ENCODE measurements at places on chromosomes 2 and 18.

DNA sequence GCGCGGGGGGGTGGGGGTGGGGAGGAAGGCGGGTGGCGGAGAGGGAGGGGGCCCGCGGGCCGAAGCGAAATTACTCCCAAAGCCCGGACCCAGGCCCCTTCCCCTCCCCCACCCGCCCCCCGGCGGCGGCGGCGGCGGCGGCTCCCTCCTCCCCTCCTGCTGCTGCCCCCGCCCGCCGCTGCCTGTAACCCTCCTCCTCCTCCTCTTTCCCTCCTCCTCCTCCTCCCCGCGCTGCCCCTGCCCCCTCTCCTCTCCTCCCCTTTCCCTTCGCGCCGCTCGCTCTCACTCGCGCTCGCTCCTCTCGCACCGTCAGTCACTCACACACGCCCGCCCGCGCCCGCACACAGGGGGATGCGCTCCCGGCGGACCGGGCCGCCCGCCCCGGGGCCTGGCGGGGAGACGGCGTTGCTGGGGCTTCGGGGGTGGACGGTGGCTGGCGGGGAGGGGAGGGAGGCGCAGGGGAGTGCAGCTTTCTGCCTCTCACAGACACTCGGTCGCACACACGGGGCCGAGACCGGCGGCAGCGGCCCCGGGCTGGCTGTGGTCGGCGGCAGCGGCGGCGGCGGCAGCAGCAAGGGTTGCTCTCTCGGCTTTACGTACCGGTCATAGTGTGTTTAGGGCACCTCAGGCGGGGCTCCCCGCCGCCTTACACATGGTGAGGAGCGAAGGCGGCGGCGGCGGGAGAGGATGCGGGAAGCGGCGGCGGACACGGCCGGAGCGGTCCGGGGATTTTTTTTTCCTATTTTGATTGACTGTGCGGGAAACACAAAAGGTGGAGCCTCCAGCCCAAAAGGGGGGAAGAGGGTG, 405 bp downstream of the SP3 start:
- DNase-seq: peak; percentile 71

GRCh38 chr2:148507970-148508369, 136.6 kb upstream of the EPC2 start:
- DNase-seq: no peak

DNA sequence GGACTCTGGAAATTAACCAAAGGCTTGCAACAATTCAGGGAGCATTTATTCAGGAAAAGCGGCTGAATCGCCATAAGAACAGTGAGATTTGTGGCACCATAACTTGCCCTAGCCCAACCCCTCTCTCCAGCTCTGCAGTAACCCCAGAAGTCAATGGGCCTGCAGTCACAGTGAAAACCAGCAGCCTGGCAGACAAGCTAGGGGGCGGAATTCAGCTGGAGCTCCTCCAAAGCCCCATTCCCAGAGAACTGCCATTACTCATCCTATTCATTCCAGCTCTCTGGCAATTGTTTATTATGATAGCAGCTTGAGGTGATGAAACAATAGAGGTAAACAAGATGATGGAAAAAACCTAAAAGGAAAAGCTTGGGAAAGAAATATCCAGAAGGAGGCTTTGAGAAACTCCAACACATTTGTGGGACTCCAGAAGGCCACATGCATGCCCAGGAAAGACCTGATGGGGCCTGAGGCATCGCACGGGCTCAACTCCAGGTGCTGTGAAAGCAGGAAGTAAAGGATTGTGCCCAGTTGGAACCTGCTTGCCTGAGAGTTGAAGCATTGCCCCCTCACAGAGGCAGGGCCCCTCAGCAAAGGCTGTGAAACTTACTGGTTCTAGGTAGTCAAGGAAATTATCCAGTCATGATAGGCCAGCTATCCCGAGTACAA, 126.7 kb downstream of the TWIST2 start:
- no peak for DNase-seq

GRCh38 chr2:190579915-190580846, 45.7 kb upstream of the NEMP2 start:
- no peak for DNase-seq

GRCh38 chr2:223580951-223581350, 21.2 kb downstream of the SCG2 start:
- DNase-seq: no peak

GRCh38 chr2:162221064-162221463, 22.2 kb downstream of the FAP start:
- peak; percentile 37 for DNase-seq

DNA sequence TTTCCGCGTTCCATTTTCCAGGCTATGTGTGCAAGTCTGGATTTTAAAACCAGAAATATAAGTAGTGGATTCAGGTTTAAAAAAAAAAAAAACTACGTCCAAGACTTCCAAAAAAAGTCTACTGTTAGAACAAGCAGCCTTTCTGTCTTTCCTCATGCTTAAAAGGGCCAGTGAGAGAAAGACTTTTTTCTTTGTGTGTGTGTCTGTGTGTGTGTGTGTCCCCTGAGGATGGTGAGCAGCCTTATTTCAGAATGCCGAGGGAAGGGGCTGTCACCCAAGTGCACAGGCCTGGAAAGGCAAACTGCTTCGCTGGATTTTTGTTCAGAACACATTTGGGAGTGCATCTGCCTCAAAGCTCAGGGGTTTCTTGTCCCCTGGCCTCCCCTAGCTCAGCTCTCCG, 98.8 kb downstream of the ZBTB7C start:
- no peak for DNase-seq

DNA sequence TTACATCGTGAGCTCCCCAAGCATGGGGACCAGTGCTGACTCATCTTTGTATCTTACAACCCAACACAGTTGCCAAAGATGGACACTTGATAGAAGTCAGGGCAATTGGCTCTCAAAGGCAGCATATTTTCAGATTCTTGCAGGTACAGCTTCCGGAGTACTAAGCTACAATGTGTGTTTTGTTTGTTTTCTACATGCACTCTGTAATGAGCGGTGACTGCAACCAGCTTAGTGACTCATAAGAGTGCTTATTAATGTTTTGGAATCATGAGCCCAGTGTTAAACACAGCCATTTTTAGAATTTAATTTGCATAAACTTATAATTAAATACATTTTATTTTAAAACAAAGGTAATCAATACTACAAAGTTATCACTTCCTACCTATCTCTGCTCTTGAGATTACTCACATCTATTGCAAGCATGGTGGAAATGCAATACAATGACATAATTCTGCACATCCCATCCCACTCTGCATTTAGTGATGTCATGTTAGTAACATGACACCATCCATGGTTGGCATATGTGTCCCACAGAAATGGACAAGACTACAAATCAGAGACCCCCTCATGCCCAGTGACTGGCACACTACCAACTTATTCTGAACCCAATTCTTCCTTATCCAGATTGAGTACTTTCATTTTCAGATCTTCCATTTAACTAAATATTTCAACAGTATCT, 399.8 kb upstream of the ST6GAL2 start:
- no peak for DNase-seq

- no peak for DNase-seq
Observed at GRCh38 chr2:238483656-238484055, 56.9 kb downstream of the ASB1 start.

GRCh38 chr2:216195565-216196029, 86.4 kb downstream of the XRCC5 start:
- no peak for DNase-seq

DNA sequence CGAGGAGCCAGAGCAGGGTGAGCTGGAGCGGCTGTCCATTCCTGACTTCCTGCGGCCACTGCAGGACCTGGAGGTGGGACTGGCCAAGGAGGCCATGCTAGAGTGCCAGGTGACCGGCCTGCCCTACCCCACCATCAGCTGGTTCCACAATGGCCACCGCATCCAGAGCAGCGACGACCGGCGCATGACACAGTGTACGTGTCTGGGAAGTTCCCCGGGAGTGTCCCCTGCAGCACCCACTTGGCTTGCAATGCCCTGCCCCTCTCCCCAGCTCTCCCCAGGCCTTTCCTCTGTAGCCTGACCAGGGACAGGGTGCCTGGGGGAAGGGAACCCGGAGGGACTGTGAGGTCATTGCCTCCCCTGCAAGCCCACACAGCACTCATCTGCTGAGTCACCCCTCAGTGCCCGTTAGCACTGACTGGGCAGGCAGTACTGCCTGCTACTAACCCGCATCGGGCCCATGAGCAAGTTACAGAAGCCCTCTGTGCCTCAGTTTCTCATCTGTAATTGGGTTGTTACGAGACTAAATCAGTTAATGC, 29.4 kb upstream of the GMPPA start:
- DNase-seq: no peak

DNA sequence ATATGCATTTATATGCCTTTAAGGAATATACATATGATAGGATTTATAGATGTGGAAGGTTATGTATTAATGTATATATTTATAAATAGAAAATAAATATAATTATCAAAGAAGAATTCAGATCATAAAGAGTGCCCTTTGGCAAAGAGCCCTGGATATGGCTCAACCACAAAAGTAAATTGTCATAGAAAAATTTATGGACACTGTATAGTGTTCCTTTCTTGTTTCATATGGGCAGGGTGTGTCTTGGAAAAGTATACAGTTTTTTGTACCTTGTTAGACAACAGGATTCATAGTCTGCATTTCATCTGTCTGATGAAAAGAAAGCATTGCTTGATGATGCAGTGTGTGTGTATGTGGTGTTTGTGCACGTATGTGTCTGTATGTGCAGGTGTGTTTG, 2.9 kb downstream of the UGT1A7 start:
- DNase-seq: no peak

DNA sequence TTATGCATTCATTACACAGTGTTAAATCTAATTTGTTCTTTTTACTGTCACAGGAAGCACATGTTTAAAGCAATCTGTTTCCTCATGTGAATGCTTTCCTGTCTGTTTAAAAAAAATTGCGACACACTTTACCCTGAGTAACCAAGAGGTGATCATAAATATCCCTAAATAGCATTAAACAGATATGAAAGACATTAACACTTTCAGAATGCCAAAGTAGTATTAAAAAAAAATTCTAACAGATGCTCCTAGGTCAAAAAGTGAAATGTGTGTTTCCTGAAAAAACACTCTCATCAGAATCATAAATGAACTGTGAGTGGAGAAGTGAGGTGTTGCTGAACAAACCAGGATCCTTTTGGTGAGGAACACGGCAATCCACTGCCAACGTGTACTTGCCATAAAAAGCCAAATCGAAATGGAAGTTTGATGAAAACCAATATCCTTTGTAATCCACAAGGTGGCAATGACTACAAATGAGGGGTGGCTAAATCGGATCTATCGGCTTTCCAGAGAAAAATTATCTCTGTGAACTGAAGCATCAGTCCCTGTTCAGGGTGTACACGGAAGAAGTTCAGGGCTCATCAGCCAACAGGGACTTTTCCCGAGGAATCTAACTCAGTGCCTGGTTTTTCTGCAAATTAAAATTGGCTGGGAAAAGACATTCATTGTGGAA, 248.9 kb downstream of the TCF4 start:
- no peak for DNase-seq

- DNase-seq: no peak
Observed at GRCh38 chr18:13273800-13274199, 55.2 kb downstream of the LDLRAD4 start.

DNA sequence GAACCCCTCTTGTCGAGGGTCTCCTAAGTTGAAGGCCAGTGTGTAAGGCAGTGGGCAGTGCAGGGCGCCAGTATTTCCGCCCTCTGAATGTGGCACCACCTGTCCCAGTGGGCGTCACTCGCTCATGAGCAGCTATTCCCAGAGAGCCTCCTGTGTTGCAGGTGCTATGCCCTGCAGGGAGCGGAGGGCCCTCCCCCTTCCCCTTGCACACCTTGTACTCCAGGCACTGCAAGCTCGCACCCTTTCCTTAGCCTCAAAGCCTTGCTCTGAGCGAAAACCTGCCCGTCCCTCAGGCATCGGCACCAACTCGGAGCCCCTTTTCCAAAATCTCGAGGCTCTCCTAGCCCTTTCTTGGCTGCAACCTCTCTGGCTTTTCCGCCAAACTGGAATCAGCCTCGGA, 282.7 kb downstream of the AGAP1 start:
- DNase-seq: no peak

DNA sequence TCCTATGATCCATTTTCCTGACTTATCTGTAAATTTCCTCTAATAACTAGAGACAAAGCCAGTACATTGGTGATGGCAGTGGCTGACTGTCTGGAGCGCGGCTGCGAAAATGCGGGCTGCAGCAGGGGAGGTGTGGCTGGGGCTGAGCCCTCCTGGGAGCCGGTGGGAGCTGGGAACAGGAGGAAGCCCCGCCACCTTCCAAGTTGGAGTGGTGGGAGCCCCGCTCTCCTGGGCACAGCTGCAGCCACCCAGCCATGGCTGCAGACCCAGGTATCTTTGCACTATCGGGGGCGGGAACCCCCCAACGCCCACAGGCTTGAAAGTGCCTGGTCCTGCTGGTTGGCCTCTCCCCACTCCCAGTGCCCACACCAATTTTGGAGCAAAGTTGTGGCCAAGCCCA, 633.0 kb upstream of the TMEFF2 start:
- DNase-seq: no peak

- DNase-seq: no peak
Observed at GRCh38 chr18:10020171-10020570, 106.4 kb downstream of the VAPA start.

DNA sequence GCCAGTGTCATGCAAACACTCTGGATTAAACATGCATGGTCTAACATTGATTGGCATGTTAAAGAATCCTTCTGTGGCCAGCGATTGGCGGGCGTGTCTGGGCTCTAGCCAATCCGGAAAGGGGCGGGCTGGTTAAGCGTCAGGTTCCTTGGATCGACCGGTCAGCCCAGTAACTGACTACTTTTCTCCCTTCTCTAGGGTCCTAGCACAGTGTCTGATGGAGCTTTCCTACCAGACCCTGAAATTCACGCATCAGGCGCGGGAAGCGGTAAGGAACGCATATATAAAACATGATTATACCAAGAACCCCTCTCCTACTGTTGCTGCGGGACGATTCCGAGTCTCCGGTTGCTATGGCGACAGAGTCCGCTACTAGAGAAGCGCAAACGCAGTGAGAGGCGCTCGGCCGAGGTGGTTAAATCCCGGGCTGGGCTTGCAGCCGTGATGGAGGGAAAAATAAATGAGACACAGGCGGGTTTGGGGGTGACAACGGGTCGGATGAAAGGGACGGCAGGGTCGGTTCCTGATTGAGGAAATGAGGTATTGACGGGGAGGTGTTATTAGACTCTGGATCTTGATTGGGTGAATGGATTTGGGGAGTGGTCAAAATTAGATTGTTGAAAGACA, 29.4 kb downstream of the KATNAL2 start:
- DNase-seq: no peak

DNA sequence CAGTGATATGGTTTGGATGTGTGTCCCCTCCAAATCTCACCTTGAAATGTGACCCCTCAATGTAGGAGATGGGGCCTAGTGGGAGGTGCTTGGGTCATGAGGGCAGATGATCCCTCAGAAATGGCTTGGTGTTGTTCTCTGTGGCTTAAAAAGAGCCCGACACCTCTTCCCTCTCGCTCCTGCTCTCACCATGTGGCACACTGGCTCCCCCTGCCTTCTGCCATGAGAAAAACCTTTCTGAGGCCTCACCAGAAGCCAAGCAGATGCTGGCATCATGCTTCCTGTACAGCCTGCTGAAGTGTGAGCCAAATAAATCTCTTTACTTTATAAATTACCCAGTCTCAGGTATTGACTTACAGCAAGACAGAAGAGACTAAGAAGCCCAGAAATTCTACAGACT, 357.1 kb downstream of the NRXN1 start:
- DNase-seq: no peak

DNA sequence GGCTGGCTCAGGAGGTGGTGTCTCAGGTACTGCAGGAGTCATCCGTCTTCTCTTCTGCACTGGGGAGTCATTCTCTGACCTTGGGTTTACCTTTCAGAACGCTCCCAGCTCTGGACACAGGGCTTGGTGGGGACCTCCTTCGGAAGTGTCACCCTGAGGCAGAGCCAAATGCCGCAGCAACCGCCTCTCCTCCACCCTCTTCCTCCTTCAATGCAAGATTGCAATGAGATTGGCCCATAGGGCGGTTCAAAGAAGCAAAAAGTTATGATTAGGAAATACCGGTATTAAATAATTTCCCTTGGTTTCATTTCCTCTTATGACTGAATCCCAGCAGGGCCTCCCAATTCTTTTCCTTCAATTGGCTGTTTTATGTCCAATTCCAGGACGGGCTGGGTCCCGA, 178.8 kb downstream of the ACKR3 start:
- DNase-seq: no peak
